Karpas-422 (cell line): ENCODE measurements at places on chromosomes 1 and 21.

- no peak for DNase-seq
These were observed 74.8 kb upstream of the EDN2 start for GRCh38 chr1:41559331-41559730.

- peak; percentile 72 for DNase-seq
These were observed 6.8 kb downstream of the RPE65 start for GRCh38 chr1:68442822-68443556.

GRCh38 chr1:53125122-53125521, 17.3 kb downstream of the SLC1A7 start:
- no peak for DNase-seq

DNA sequence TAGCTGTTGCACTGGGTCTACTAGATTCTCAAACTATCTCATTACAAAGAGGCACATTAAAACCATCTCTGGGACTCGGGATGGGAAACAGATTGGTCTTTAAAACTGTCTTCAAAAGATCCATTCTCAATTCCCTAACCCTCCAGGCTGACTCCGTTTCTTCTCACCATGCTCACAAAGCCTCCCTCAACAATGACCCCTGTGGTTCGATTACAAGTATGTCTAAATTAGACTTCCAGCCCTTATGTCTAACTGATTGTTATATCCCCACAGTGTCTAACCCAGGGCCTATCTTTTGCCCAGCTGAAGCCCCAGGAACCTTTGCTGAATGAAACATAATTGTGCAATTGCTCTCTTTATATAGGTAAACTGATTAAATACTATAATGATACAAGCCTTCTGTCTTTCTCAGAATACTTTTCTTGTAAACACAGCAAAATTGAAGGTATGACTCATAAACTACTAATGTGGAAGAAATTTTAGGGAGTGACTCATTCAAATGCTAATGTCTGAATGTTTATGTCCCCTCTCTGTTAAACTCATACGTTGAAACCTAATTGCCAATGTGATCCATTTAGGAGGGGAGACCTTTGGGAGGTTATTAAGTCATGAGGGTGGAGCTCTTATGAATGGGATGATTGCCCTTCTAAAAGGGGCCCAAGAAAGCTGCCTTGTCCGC, 65.6 kb upstream of the DAB1 start:
- DNase-seq, result peak; percentile 12

DNA sequence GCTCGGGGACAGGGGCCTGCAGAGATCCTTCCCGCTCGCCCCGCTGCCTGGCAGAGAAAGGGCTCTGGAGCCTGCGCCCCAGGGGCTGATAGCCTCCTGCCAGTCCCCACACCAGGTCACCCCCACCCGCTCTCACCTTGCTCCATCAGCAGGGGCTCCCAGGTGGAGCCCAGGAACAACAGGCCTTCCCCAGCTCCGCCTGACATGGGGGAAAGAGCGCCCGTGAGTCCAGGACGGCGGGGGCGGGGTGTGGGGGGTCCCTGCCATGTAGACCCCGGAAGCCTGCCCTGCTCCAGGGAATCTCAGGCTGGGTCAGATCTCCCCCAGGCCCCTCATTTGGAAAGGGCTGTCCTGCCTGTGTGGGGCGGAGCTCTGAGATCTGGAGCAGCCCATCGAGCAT, 166.5 kb downstream of the PRDM16 start:
- DNase-seq, result no peak

- DNase-seq, result no peak
These were observed 41.3 kb upstream of the GNG12 start for GRCh38 chr1:67874501-67875111.
